Fibroblast of the conjunctiva (primary cell): ENCODE measurements at places on chromosomes 4 and X.

GRCh38 chr4:31715302-31715701 lies 995.1 kb downstream of the PCDH7 start:
- DNase-seq: no peak

- DNase-seq: no peak
Observed at GRCh38 chr4:2168469-2169319, 73.2 kb downstream of the HAUS3 start.

DNA sequence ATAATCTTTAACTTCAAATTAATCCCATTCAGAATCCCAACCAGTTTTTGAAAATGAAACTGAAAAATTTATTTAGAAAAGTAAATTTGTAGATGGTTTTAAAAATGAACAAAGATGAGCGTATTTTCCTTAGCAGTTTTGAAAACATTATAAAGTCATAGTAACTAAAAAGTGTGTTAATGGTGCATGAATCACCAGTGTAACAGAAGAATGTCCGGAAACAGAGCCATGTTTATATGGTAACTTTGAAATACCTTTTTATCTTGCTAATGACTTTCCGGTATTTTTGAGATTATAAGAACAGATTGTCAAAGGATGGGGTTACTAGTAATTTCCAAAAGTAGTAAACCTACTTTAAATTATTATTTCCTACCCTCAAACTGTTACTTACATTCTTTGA lies 145.9 kb downstream of the IRS4 start:
- no peak for DNase-seq

DNA sequence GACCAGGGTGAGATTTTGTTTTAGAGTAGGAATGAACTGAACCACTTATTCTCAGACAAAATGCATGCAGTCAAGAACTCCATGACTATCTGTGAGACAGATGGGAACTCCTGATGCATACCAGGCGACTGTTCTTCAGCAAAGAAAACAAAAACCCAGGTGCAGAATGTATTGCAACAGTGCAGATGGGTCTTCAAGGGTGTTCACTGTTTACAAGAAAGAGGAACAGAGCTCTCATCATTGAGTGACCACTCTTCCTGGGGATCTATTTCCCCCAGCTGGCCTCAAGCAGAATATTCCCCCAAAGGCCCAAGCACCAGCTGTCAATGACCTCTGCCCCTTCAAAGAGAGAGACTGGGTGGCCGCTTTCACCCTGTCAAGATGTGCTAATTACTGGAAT lies 39.7 kb upstream of the BMP3 start:
- no peak for DNase-seq

DNA sequence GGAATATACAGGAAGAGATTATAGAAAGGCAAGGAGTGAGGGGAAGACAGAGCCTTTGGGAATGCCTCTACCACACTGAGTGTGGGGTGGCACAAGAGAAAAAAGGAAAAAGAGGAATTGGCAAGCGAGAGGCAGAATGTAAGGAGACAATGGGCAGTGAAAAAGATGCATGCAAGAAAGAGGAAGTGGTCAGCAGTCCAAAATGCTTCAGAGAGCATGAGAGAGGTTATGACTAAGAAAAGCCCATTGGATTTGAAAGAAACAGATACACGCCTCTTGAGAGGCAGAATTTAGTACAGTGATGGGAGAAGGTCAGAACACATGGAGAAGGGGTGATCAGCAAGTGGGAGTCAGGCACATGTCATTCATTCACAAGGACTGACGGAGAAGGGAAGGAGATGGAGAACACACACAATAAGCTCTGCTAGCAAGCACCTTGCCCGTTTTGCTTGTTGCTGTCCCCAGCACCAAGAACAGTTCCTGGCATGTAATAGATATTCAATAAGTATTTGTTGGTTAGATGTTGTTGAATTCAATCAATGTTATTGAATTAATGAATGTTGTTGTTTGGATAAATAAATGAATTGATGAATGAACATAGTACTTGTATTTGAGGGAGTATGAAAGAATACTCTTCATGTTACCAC lies 6.3 kb downstream of the DCHS2 start:
- no peak for DNase-seq
